Left renal cortex interstitium (tissue), 4 donors: ENCODE measurements at places on chromosomes 16 and 17.
A peak's percentile ranks its signal among the peaks of the same experiment; 100 is the strongest.

- DNase-seq: no peak
These were observed 603.8 kb upstream of the CA10 start for GRCh38 chr17:52762147-52762793.

GRCh38 chr17:40340880-40341807 lies 23.4 kb downstream of the GJD3 start:
- peak; percentile 47 for DNase-seq

DNA sequence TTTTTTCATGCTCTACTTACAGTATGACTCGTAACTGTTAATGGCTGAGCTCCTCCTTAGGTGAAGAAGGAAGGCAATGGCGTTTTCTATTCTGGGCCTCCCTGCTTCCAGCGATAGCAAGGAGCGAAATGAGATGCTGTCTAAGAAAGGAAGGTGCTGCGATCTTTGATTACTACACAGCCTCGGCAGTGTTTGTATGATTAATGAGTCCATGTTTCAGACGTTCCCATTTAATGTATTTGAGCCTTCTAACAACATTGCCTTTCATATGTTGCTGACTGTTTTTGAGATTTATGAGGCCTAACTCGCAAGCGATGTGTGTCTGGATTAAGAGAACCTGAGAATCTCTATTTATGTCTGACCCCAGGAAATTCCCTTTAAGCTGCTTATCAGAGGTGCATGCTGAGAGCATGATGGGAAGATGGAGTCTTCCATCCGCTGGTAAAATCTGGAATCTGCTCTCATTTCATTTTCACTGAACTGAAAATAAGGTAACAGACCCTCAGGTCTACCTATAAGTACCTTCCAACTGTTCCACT lies 403.4 kb downstream of the WWOX start:
- no peak for DNase-seq

GRCh38 chr16:82728901-82729300 lies 102.1 kb downstream of the CDH13 start:
- no peak for DNase-seq

GRCh38 chr17:66276328-66276937 lies 26.0 kb upstream of the PRKCA start:
- DNase-seq: no peak

- DNase-seq: no peak
These were observed 8.2 kb downstream of the NMRAL1 start for GRCh38 chr16:4465977-4466779.

DNA sequence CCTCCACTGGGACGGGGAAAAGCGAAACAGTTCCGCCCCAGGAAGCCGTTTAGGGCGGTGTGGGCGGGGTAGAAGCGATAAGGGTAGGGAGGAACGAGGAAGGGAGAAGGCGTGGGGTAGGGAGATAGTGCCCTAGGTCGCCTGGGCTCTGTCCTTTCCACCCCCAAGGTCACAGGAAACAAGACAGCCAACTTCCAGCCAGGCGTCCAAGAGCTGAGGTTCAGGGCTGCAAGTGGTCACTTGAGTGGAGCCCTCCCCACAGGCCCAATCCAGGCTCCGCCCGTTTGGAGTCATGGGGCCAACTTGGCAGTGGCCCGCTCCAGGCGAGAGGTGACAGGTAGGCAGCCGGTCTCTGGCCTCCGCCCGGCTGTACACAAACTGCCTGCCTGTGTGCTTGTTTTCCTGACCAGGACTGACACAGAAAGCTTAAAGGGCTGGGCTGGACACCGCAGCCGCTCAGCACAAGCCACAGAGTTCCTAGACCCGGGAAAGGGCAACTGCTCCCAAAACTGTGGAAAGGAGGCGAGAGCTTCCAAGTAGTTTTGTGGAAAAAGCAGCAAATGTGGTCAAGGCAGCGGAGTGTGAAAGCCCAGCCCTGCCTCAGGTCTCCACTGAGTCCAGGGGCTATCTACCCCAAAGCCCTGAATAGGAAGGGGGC lies at the start of gene RILP:
RILP (minus strand) TSS at position 23 of the 658 bp plus-strand sequence. CDS start 62 bp downstream, outside the sequence.
- DNase-seq: no peak

DNA sequence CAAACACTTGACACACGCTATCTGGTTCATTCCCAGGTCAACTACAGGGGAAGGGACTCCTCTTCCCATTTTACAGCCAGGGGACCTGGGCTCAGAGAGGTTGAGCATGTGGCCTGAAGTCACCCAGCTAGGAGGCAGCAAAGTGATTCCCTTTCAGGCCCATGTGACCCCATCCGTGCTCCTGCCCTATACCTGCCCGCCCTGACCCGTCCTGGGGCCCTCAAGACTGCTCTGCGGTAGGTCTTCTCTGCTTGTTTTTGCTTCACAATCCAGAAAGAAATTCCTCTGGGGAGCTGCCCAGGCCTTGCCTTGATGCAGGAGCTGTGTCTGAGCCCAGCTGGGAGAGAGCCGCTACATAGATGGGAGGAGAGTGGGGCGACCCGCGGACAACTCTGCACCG lies 161.4 kb downstream of the SDK2 start:
- DNase-seq: no peak

DNA sequence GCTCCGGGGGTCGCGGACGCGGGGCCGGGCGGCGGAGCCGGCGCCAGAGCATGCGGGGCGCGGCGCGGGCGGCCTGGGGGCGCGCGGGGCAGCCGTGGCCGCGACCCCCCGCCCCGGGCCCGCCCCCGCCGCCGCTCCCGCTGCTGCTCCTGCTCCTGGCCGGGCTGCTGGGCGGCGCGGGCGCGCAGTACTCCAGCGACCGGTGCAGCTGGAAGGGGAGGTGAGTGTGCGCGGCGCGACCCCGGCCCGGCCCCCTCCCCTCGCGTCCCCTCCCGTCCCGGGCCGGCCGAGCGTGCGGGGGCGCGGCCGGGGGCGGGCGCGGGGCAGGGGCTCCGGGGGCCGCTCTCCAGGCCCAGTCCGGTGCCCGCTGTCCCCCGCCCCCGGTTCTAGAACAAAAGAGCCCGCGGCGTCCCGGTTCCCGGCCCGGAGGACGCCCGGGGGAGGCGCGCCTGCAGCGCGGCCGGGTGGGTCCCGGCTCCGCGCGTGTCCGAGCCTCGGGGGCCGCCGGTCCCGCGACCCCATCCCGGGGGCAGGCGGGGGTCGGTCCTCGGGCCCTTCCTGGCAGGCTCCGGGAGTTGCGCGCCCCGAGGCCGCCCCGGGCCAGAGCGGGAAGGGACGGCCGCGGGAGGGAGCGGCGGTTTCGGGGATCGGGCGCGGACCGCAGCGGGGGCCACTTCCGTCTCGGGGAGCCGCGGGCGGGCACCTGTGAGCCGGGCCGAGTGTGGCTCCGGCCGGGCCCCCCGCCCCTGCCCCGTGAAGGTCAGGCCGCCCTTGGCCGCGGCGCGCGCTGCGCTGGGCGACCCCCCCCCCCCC lies 563 bp downstream of the METRNL start:
- DNase-seq: no peak

GRCh38 chr17:6159541-6160231 lies 89.5 kb downstream of the WSCD1 start:
- DNase-seq: no peak

DNA sequence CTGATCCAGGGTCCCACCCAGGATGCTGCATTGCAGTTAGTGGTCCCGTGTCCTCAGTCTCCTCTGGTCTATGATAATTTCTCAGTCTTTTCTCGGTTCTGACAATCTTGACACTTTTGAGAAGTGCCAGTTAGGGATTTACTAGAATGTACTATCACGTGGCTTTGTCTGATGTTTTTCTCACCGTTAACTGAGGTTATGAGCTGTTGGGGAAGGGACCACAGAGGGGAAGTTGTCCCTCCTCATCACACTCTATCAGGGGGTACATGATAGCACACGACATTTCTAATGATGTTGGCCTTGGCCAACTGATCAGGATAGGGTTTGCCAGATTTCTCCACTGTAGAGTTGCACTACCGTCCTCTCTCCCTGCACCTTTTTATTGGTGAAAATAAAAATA lies 250.9 kb upstream of the SDK2 start:
- DNase-seq: no peak

DNA sequence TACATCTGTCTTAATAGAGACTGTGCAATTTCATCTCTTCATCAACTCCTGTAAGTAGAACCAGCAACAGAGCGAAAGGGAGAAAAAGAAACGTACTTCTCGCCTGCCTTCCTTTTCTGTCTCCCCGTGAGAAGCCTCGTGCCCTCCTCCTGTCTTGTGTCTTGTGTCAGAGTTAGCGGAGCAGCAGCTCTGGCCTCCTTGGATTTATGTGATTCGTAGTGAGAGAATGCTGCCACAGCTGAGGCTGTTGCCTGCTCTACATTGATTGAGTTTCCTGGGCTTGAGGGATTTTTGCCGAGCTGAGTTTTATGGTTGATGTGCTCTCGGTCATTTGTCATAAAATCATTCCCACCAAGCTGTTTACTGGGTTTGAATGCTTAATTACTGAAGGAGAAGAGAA lies 579.1 kb upstream of the RBFOX1 start:
- no peak for DNase-seq

DNA sequence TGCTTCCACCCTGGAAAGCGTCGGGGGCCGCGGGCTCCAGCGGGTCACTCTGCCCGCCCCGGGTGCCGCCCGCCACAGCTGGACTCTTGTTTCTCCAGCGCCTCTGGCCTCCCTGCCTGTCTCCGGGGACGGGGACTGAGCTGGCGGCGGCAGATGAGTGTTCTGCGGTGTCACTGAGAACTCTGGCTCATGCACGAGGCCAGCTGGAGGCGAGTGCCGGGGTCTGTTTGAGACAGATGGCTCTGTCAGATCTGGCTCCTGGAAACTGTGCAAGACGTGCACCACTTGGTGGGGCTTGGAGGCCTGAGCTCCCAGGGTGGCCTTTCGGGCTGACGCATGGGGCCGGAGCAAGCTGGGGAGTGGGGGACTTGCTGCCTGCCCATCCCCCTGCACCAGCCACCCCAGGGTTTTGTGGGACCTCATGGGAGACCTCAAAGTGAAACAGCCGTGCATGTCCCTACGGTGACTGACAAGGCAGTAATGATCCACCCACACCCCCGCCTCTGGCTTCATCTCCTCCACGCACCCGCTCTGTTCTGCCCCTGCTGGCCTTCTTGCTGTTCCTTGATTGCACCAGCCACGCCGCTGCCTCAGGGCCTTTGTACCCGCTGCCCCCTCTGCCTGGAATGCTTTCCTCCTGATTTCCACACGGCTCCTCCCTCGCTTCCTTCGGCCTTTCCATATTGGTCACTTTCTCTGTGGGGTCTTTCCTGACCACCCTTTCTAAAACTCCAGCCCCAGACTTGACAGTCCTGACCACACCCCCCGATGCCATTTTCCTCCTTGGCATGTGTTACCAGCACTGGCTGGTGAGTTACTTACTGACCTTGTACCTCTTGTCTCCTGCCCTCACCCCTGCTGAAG lies 174.9 kb upstream of the CIBAR2 start:
- DNase-seq: no peak

DNA sequence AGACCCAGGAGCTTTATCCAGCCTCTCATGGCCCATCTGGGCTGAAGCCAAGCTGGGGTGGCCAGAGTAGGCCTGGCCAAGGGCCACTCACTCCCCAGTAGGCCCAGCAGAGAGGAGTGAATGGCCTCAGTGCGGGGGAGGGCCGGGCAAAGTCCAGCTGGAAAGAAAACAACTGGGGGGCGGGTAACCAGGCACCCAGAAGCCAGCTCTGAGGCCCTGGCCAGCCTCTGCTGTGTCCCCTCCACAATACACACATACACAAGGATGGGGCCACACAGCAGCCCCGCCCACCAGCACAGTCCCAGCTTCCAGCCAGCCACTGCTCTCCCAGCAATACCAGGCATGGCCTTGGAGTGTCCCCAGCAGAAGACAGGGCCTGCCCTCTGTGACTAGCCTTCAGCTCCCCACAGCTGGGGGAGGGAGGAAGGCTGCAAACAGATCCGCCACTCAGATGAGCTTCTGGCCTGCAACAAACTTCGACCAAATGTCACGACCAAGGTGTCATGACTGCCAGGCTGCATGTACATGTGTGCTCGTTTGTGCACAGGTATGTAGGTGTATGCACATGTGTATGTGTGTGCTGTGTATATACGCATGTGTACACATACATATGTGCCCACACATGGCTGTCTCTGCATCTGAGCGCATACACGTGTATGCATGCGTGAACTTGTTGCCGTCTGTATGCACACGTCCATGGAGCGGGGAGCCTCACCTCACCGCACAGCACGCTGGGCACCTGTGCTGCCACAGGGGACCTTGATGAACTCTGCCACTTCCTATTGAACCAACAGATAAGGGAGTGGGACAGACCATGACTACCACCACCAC lies 5.0 kb downstream of the CARHSP1 start:
- no peak for DNase-seq

- DNase-seq: no peak
These were observed 13.2 kb downstream of the COPZ2 start for GRCh38 chr17:48024149-48025039.

GRCh38 chr17:29283961-29284360 lies 10.0 kb downstream of the NUFIP2 start:
- no peak for DNase-seq

DNA sequence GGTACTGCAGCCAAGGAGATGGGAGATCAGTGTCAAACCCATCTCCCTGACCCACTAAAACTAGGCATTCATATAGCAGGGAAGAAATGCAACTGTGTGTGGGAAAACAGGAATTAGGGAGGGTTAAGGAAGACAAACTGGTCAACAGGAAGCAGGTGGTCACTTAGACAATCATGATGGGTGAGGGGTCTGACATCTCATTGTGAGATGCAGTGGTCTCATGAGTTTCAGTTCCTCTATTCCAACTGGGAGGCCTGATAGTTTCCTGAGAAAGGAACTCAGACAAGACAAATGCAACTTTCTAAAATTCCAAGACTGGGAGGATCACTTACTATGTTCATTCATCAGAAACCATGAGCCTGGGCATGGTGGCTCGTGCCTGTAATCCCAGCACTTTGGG lies 361.4 kb upstream of the C16orf82 start:
- DNase-seq: no peak

DNA sequence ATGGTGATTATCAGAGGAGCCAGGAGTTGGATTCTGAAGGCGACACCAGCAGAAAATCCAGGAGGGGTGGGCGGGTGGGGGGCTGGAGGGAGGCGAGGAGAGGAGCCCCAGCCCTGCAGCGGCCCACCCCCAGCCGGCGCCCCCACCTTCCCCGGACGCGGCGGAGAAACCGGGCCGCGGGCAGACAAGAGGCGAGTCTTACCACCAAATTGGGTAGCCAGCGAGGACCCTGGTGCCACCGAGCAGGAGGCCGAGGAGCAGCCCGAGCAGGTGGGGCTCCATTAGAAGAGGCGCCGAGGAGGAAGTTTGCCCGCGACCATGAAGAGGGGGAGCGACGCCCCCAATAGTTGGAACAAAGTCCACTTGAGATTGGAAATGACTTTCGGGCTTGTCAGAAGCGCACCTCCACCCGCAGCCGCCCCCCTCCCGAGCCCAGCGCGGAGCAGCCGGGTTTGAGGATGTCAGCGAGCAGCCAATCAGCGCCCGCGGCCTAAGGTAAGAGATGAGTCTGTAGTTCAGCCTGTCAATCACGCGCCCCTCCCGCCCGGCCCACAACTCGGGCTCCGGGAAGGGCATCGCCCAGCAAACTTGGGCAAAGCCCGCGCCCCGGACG lies at the start of gene WNT3:
WNT3 (minus strand) TSS at position 377 of the 613 bp plus-strand sequence; CDS start at position 282, 95 bp downstream.
- no peak for DNase-seq

DNA sequence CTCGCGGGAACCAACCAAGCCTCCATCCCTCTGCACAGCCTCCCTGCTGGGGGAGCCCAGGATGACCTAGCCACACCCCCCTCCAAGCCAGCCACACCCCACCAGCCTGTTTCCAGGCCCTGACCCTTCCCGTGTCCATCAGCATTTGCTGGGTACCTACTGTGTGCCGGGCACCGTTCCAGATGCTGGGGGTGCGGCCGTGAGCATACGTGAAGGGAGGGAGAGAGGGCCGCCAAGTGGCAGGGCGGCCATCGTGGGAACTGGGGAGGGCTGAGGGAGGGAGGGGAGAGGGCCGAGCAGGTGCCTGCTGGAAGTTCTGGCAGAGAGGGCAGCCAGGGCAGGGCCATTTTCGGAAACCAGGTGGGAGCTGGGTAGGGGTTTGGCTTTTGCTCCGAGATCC lies 23.1 kb downstream of the ZFPM1 start:
- DNase-seq: no peak

- no peak for DNase-seq
These were observed 330.2 kb downstream of the C16orf95 start for GRCh38 chr16:86986809-86987487.
